K562 (cell line): ENCODE measurements at places on chromosomes 3 and 15. TPM values are rescaled to one million over a fixed set of nuclear protein-coding genes. Genes with fewer than 3 reads are reported as not detected.

NUTM1 gene
- 0.01 TPM in 1 of 2 replicates, not detected in the other for polyA plus RNA-seq

CELSR3 gene
- polyA plus RNA-seq, result 1.3 and 2.7 TPM in 2 replicates

CCRL2 gene
- polyA plus RNA-seq, result 2.2 and 3.5 TPM in 2 replicates

COL8A1 gene
- not detected in 2 replicates for polyA plus RNA-seq

SERPINI2 gene
- not detected in 2 replicates for polyA plus RNA-seq

FAIM gene
- 4.2 and 6.4 TPM in 2 replicates for polyA plus RNA-seq

ECT2 gene
- polyA plus RNA-seq, result 20.4 and 26.5 TPM in 2 replicates

CATSPER2 gene
- 4.9 and 8.5 TPM in 2 replicates for polyA plus RNA-seq

PLOD2 gene
- polyA plus RNA-seq, result 0.19 and 0.80 TPM in 2 replicates

BNC1 gene
- not detected in 2 replicates for polyA plus RNA-seq

CRABP1 gene
- polyA plus RNA-seq, result not detected in 2 replicates

SCAMP2 gene
- polyA plus RNA-seq, result 28.1 and 40.0 TPM in 2 replicates

SPINK8 gene
- not detected in 2 replicates for polyA plus RNA-seq

CPNE4 gene
- not detected in 2 replicates for polyA plus RNA-seq

NR2F2 gene
- polyA plus RNA-seq, result 21.8 and 24.2 TPM in 2 replicates

CLRN1 gene
- polyA plus RNA-seq, result not detected in 2 replicates
